Ascending aorta (tissue), 2 donors: ENCODE measurements at places on chromosomes 16 and 17. TPM values are rescaled to one million over a fixed set of nuclear protein-coding genes. Genes with fewer than 3 reads are reported as not detected.

GRCh38 chr16:81696166-81696960 is 82.7 kb upstream of the PLCG2 start:
- peaks cover 9% of the 10 kb centered on the region for H3K36me3 ChIP-seq
- no peaks in the 10 kb centered on the region for H3K4me1 ChIP-seq
- no peak for DNase-seq
- no peaks in the 10 kb centered on the region for H3K27me3 ChIP-seq

- no peak overlapping the region for H3K4me3 ChIP-seq
- H3K4me1 ChIP-seq: no peaks in the 10 kb centered on the region
- no peak overlapping the region for H3K27ac ChIP-seq
- DNase-seq: no peak
Observed at GRCh38 chr16:23288209-23288608, 13.9 kb upstream of the SCNN1B start.

DNA sequence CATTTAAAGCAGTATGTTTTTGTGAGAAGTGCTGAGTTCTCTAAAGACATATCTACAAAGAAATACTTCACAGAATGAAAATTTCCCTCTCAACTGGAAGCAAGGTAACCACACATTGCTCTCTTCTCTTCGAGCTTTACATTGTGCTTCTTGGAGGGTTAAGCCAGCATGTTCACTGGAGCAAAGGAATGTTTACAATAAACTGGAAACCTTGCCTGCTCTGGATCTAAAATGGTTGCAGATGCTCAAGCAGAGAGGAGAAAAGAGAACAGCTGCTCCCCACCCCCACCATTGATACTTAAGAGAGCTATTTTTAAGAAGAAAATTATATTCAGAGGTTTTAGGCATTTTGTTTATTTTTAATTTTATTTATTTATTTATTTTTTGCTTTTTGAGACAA is 213.1 kb downstream of the CEP112 start:
- DNase-seq: no peak
- no peaks in the 10 kb centered on the region for H3K4me1 ChIP-seq
- H3K27me3 ChIP-seq: no peaks in the 10 kb centered on the region

DNA sequence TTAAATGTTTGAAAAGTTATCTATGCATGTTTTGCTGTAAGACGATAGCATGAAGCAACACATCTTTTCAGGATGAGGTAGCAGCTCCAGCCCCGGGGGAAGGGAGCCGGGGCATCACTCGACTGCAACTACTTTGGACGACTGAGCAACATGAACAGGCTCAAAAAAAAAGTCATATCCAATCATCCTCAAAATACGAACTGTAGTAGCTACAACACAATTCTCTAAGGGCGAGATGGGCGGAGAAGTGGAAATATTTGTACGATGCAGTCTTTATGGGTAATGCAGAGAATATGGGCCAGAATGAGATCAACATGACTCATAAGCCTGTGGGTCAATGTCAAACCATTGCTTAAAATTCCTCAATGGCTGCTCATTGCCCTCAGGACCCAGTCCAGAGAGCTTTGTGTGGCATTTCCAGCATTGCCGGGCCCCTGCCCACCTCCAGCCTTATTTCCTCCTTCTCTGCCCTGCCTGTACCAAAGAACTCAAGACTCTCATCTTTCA is 17.7 kb upstream of the SMURF2 start:
- no peak for DNase-seq
- no peaks in the 10 kb centered on the region for H3K4me1 ChIP-seq
- no peaks in the 10 kb centered on the region for H3K27me3 ChIP-seq

DNA sequence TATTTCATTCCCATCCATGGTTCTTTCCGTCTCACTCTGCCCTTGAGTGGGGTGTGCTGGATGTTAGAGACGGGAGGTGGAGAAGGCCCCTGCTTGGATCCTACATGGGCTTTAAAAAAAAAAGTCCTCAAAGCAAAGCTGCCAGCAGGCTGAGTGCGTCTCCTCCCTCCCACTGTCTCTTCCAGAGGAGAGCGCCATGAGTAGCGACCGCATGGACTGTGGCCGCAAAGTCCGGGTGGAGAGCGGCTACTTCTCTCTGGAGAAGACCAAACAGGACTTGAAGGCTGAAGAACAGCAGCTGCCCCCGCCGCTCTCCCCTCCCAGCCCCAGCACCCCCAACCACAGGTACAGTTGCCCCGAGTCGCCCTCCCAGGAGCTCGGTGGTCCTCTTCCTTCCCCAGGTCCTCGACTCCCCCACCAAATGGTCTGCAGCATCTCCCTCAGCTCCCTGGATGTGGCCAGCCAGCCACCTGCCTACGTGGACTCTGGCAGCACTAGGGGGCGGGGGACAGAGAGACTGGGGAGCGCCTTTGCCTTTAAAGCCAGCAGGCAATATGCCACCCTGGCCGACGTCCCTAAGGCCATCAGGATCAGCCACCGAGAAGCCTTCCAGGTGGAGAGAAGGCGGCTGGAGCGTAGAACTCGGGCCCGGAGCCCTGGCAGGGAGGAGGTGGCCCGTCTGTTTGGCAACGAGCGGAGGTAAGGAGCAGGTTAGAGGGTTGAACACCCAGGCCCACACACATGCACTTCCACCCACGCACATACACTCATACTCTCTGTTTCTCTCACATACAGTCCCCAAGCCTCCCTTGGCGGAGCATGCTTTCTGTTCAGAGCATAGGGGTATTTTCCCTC is 68.2 kb downstream of the PLD6 start:
- peaks cover 4% of the 10 kb centered on the region for H3K4me1 ChIP-seq
- peaks cover 96% of the 10 kb centered on the region for H3K36me3 ChIP-seq
- DNase-seq: no peak

CDK3 gene
- total RNA-seq: 2.1 TPM

DNA sequence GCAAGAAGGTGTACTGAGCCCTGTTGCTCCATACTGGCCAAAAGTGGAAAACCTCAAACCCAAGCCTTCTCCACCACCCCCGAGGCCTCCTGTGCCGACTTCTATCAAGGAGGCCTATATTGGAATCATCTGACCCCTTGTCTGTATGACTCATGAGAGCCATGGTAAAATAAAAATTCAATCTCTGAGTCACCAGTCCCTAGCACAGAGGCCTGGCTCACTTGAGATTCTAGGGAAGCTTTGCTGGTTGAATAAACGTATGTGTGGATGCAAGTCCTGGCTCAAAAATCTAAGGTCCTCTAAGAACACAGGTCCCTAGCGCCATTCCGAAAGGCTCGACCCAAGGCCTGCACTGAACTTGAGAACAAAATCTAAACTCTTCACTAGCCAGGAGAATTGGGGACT is 15.0 kb downstream of the NSMCE1 start:
- H3K4me3 ChIP-seq: no peak overlapping the region
- peaks cover 11% of the 10 kb centered on the region for H3K4me1 ChIP-seq
- no peaks in the 10 kb centered on the region for H3K27me3 ChIP-seq
- H3K36me3 ChIP-seq: no peaks in the 10 kb centered on the region
